Urinary bladder (tissue), 4 donors: ENCODE measurements at places on chromosomes 3 and 15. TPM values are rescaled to one million over a fixed set of nuclear protein-coding genes. Genes with fewer than 3 reads are reported as not detected.

The RAB11A gene
- total RNA-seq, result 187 TPM

The CATSPER2 gene
- total RNA-seq, result 4.7 TPM

The STARD5 gene
- total RNA-seq, result 25.5 TPM

The ITGA11 gene
- total RNA-seq, result 16.6 TPM

The DPPA4 gene
- total RNA-seq, result 0.16 TPM
